ENCODE measurements at places on chromosomes 11 and 22. TPM values are rescaled to one million over a fixed set of nuclear protein-coding genes. Genes with fewer than 3 reads are reported as not detected.

DNA sequence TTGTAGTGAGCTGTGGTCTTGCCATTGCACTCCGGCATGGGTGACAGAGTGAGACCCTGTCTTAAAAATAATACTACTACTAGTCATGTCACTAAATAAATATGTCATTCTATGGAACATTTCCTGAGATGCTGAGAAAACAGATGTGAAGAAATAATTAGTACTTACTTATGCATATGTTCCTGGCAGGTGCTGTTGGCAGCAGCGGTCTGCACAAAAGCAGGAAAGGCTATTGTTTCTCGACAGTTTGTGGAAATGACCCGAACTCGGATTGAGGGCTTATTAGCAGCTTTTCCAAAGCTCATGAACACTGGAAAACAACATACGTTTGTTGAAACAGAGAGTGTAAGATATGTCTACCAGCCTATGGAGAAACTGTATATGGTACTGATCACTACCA, 8.8 kb downstream of the ARCN1 start:
- no peak for DNase-seq

GRCh38 chr11:131923309-131923708, 552.9 kb downstream of the NTM start:
- no peak for DNase-seq

- no peak for DNase-seq
These were observed 146.1 kb downstream of the LDLRAD3 start for GRCh38 chr11:36089920-36090319.

- no peak for DNase-seq
These were observed 346.4 kb upstream of the CNTN5 start for GRCh38 chr11:98674390-98674789.

- no peak for DNase-seq
These were observed 28.6 kb downstream of the ARHGAP8 start for GRCh38 chr22:44780876-44781449.

DNA sequence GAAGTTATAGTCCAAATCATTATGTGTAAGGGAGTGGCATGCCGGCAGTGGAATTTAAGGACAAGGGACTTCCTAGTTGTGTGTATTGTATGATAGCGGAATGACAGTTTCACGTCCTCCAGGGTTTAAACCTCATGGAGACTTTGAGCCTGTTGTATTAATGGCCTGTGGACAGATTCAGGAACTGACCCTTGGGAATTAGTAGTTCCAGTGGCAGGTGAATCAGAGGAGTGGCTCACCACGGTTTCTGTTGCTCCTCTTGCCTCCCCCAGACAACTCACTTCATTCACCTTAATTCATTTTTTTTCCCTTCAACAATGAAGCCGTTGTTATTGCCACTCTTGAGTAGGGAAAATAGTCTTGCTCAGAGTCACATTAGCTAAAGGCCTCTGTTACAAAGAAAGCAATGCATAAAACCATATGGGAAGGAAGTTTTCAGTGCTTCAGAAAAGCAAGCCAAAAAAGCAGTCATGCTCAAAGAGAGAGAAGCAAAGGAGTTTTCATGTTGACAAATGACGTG, 22.6 kb downstream of the AMOTL1 start:
- no peak for DNase-seq

GRCh38 chr22:47629273-47629711, 866.8 kb downstream of the TBC1D22A start:
- no peak for DNase-seq

DNA sequence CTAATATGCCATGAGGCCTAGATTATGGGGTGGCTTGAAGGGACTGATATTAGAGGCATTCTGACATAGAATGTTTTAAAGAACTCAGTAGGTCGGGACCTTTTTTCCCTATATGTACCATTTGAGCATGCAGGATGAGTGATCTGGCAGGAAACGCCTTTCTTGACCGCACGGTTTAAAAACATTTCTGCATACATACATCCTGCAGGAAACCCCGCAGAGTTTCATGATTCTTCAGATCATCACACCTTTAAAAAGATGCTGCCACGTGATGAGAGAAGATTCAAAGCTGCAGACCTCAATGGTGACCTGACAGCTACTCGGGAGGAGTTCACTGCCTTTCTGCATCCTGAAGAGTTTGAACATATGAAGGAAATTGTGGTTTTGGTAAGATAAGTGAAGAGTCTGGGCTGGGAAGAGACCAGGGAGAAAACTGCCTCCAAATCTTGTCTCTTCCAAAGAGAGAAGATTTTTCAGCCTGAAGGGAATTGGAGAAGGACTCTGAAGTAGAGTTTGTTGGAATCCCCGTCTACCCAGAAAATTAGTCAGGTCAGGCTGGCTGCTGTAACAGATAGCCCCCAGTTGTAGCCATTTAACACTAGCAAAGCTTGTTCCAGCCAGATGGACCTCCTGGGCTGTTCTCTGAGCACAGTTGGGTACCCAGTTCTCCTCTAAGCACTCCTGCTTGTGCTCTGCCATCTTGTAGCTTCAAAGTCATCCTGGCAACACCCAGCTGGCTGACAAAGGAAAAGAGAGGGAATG, 7.4 kb downstream of the RCN1 start:
- DNase-seq, result no peak

DNA sequence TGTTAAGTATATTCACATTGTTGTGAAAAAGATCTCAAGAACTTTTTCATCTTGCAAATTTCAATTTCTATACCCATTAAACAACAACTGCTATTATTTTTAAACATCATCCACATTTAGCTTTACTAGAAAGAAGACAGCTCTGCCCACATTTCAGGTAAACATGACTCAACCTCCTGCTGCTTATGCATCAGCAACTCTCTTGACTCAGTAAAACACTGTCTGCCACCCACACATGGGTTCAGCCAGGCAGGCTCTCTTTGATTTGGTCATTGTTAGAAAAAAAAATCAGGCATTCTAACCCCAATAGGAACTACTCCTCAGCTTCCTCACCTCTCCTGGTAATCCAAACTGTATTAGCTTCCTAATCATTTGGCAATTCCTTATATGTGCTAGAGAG, 5.1 kb upstream of the ENDOD1 start:
- no peak for DNase-seq

- no peak for DNase-seq
These were observed 24.8 kb downstream of the FSHB start for GRCh38 chr11:30255637-30256036.

DNA sequence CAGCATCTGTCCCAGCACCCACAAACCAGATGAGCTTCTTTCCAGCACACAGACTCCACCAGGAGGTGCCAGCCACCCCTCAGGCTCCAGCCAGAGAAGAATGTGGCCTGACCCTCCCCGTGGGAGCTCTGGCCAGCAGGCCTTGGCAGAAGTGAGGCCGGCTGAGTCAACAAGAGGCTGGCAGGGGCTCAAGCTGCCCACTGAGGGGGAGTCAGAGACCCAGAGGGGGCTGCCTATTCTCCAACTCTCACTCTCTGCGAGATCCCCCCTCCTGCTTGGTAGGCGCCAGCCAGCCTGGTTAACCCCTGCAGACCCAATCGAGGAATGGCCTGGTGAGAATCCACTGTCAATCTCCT, 10.6 kb upstream of the CDC42EP1 start:
- no peak for DNase-seq

NLRP6 gene
- total RNA-seq, result not detected

APOA5 gene
- total RNA-seq, result not detected

HDAC10 gene
- 14.4 TPM for total RNA-seq

CLMP gene
- 9.4 TPM for total RNA-seq

TXN2 gene
- total RNA-seq, result 25.0 TPM

LRRC56 gene
- total RNA-seq, result 0.57 TPM

RAG1 gene
- total RNA-seq, result 0.12 TPM
